ENCODE measurements at places on chromosomes 7 and 10.

DNA sequence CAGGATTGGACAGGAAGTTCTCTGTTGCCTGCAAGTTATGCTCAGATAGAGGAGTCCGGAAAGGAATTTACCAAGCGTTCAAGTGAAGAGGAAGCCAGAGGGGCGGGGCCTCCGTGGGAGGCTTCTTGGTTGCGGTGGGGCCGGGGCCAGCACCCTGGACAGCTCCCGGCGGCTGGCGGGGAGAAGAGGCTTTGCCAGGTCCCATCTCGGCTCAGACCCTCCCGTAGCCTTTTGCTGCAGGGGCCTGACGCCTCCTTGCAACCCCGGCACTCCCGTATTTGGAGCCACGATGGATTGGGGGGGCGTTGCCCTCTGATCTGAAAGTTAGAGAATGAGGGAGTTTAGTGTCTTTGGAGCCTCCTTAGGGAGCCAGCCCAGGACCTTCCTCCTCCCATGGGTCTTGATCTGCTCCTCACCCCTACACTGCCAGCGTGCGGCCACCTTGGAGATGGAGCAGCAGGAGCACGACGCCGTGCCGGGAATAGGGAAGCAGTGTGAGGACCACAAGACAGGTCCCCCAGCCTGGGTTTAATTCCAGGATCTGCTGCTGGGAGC lies 3.1 kb upstream of the SLC18A3 start:
- H3K36me3 ChIP-seq, result no peaks in the 10 kb centered on the region
- peaks cover 30% of the 10 kb centered on the region for H3K4me1 ChIP-seq
- H3K4me3 ChIP-seq, result no peak overlapping the region

GRCh38 chr7:139660317-139661042 lies 117.3 kb downstream of the HIPK2 start:
- H3K4me3 ChIP-seq, result no peak overlapping the region
- no peak for ATAC-seq
- H3K27me3 ChIP-seq, result no peaks in the 10 kb centered on the region
- H3K27ac ChIP-seq, result peak overlapping the region; percentile 41

DNA sequence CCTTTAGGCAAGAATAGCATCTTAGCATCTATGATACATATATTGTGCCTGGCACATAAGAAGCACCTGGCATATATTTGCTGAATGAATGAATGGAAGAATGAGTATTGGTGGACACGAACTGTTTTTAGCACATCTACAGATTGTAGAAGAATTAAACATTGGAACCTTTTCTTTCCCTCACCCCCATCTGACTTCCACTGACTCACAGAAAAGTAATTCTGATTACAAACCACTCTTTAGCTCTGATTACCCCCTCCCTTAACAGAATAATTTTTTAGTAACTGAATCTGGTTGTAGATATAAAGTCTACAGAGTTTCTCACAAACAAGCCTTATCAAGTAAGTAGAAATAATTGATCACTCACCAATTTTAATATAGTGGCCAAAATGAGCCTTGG lies 31.9 kb downstream of the SLC26A4 start:
- H3K4me1 ChIP-seq, result peaks cover 24% of the 10 kb centered on the region
- H3K4me3 ChIP-seq, result no peak overlapping the region
- no peak overlapping the region for H3K27ac ChIP-seq
- peaks cover 3% of the 10 kb centered on the region for H3K27me3 ChIP-seq

GRCh38 chr7:108653526-108653925 lies 83.9 kb downstream of the DNAJB9 start:
- no peak for ATAC-seq
- H3K4me1 ChIP-seq, result peaks cover 3% of the 10 kb centered on the region

DNA sequence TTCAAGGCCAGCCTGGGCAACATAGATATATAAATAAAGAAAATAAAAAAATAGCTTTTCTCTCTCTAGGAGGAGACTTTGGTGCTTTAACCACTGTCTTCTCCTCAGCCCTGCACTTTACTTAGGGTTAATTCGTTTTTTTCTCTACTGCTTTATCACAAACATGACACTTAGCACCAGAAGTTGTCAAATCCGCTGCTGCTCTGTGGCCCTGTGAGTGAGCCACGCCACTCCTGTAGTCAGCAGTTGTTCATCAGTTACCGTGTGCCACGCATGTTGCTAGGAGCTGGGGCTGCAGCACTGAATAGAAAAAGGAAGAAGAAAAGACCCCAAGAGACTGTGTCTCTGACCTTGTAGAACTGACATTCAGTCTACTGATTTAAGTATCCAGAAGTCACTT lies 232.6 kb downstream of the CELF2 start:
- no peaks in the 10 kb centered on the region for H3K36me3 ChIP-seq
- peaks cover 32% of the 10 kb centered on the region for H3K4me1 ChIP-seq
- H3K27ac ChIP-seq, result no peak overlapping the region
- H3K4me3 ChIP-seq, result no peak overlapping the region
- ATAC-seq, result no peak

DNA sequence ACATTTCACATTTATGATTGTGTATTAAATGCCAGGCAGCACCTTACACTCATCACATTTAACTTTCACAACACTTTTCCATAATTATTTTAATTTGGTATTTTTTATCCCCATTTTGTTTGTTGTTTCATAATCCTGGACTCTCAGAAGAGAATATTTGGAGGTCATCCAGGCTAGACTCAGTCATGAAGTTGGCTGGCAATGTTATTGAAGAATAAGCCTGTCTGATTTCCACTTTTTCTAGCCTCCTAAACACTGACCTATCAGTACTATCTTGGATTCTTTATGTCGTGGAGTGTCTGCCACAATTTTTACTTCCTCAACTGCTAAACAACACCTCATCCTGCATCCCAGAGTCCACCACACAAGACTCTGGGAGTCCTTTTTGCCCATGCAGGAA lies 372.3 kb upstream of the NRP1 start:
- no peaks in the 10 kb centered on the region for H3K27me3 ChIP-seq
- H3K4me3 ChIP-seq, result no peak overlapping the region
- H3K4me1 ChIP-seq, result no peaks in the 10 kb centered on the region
- H3K27ac ChIP-seq, result no peak overlapping the region
- H3K36me3 ChIP-seq, result no peaks in the 10 kb centered on the region

Measured in gastroesophageal sphincter (tissue), 4 donors.